WTC11 (cell line): ENCODE measurements at places on chromosomes 11 and 22. TPM values are rescaled to one million over a fixed set of nuclear protein-coding genes. Genes with fewer than 3 reads are reported as not detected.

DNA sequence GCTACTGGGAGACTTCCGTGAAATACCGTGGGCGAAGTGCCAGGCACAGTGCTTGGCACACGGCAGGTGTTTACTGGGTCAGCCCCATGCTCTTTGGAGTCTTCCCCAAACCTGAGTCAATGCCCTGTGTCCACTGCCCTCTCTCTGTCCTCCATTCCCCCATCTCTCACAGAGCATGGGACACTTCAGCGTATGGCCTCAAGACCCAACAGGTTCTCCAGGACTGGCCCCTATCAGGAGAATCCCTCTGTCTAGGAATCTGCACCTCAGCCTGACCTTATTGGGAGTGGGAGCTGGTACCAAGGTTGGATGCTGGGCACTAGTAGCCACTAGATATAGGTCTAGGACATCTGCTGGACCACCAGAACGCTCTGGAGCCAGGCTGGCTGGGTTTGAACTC lies 67.2 kb upstream of the LMO1 start:
- H3K36me3 ChIP-seq: no peaks in the 10 kb centered on the region
- H3K4me1 ChIP-seq: peaks cover 34% of the 10 kb centered on the region
- no peak for DNase-seq
- no peak overlapping the region for H3K4me3 ChIP-seq
- H3K27ac ChIP-seq: no peak overlapping the region

DNA sequence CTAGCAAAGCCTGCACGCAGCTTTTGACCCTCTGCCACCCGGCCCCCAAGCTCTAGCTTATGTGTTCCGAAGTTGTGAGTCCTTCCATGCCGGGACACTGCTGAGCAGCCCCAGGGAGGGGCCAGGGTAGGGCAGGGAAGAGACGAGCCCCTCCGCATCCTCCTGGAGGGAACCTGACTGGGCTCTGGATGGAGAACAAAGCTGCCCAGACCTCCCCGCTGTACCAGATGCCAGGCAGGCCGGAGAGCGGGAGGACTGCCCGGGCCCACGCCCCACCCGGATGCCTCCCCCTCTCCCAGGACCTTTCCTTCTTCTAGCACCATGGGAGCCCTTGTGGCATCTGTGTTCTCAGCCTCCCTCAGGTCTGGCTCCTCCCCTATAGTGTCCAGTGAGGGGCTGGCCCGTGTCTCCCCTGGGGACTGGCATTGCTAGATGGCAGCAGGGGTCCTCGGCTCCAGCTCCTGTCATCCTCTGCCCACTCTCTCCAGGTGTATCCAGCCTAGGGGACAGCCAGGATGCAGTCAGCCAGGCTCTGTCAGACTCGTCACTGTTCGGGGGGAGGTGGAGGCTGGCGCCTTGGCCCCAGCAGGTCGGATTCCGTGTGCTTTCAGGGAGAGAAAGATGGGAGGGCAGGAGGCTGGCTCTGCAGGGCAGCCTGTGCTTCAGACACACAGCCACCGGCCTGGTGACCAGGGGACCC lies 46.1 kb downstream of the ALX4 start:
- H3K27ac ChIP-seq: no peak overlapping the region
- no peak for DNase-seq
- H3K4me3 ChIP-seq: no peak overlapping the region

- peaks cover 49% of the 10 kb centered on the region for H3K4me1 ChIP-seq
- peaks cover 16% of the 10 kb centered on the region for H3K27me3 ChIP-seq
- H3K36me3 ChIP-seq: no peaks in the 10 kb centered on the region
- no peak overlapping the region for H3K4me3 ChIP-seq
Observed at GRCh38 chr22:48376428-48376827, 1451.2 kb downstream of the BRD1 start.

GRCh38 chr11:105468154-105468553 lies 141.7 kb upstream of the GRIA4 start:
- DNase-seq: no peak
- no peaks in the 10 kb centered on the region for H3K27me3 ChIP-seq
- no peak overlapping the region for H3K4me3 ChIP-seq
- H3K27ac ChIP-seq: no peak overlapping the region

- DNase-seq: no peak
- H3K27ac ChIP-seq: no peak overlapping the region
- H3K27me3 ChIP-seq: no peaks in the 10 kb centered on the region
- H3K4me1 ChIP-seq: no peaks in the 10 kb centered on the region
- H3K4me3 ChIP-seq: no peak overlapping the region
Observed at GRCh38 chr22:30044369-30044768, 35.9 kb upstream of the HORMAD2 start.

- H3K4me3 ChIP-seq: no peak overlapping the region
- no peak for DNase-seq
- no peaks in the 10 kb centered on the region for H3K27me3 ChIP-seq
- H3K4me1 ChIP-seq: peaks cover 16% of the 10 kb centered on the region
Observed at GRCh38 chr11:77806415-77806814, 14.1 kb downstream of the RSF1 start.

DNA sequence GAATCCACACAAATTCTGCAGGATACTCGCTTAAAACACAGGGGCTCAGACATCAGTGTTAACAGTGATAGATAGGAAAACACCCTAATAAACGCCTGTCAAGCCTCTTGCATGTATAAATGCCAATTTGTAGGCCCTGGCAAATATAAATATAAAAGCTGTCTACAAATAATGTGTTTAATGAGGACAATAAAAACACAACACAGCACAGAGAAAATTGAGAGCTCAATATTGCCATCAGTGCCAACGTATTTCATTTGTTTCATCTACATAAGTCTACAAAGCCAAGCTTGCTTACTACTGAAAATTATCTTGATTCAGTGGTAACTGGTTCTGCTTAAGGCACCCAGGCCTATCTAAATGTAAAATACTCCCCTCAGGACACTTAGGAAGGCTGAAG lies 1387.0 kb upstream of the TENM4 start:
- no peak overlapping the region for H3K27ac ChIP-seq
- DNase-seq: no peak
- 0 out of 2 replicates have a peak, but pooled peaks cover 3% of the 10 kb centered on the region for H3K4me1 ChIP-seq
- no peaks in the 10 kb centered on the region for H3K27me3 ChIP-seq
- H3K36me3 ChIP-seq: no peaks in the 10 kb centered on the region
- no peak overlapping the region for H3K4me3 ChIP-seq

DNA sequence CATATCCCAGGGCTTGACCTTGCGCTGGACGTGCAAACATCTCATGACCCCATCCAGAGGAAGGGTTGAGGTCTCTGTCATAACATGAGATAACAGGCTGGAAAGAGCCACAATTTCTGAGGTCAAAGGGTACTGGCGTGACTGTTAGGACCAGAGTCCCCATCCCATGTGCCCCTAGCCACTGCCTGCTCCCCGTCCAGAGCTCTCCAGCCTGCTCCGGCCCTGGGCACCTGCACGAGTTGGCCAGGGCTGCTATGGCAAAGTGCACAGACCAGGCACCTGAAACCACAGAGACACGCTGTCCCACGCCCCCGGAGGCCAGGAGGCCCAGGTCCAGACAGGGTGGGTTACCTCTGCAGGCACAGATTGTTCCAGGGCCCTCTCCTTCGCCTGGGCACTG lies 58.9 kb downstream of the SHANK2 start:
- peaks cover 18% of the 10 kb centered on the region for H3K4me1 ChIP-seq
- no peak overlapping the region for H3K4me3 ChIP-seq
- no peaks in the 10 kb centered on the region for H3K27me3 ChIP-seq
- H3K36me3 ChIP-seq: peaks cover 9% of the 10 kb centered on the region; the same call in 1 of the 2 replicates
- DNase-seq: no peak
- H3K27ac ChIP-seq: no peak overlapping the region

DNA sequence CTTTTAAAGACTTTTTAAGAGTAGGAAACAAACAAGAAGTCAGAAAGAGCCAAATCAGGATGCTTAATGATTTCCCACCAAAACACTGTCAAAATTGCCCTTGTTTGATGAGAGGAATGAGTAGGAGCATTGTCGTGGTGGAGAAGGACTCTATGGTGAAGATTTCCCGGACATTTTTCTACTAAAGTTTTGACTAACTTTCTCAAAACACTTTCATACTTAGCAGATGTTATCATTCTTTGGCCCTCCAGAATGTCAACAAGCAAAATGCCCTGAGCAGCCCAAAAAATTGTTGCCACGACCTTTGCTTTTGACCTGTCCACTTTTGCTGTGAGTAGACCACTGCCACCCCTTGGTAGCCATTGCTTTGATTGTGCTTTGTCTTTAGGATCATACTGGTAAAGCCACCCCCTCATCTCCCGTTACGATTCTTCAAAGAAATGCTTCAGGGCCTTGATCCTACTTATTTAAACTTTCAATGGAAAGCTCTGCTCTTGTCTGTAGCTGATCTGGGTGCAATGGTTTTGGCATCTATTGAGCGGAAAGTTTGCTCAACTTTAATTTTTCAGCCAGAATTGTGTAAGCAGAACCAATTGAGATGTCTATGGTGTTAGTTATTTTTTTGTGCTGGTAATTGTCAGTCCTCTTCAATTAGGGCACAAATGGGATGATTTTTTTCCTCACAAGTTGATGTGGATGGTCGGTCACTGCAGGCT lies 67.2 kb downstream of the ADM start:
- DNase-seq: no peak
- H3K4me1 ChIP-seq: peaks cover 3% of the 10 kb centered on the region; the same call in 1 of the 2 replicates
- no peak overlapping the region for H3K27ac ChIP-seq
- no peaks in the 10 kb centered on the region; the same call in 1 of the 2 replicates for H3K27me3 ChIP-seq

DNA sequence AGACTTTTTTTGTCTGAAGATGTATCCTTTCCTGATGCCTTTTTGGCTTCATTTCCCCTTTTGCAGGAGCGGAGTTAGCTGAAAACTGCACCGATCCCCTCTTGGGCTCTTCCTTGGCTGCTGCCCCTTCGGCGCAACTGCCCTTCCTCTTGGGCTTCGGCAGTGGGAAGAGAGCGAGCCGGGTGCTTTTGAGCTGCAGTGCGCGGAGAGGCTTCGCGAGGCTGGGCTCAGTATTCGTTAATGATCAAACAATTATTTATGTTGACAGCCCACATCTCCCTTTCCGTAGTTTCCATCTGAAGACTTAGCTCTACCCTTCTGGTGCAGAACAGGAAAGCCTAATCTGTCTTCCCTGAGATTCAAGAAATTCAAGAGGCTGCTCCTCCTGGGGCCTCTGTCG lies 170.8 kb downstream of the CSNK2A3 start:
- H3K4me1 ChIP-seq: peaks cover 2% of the 10 kb centered on the region; the same call in 1 of the 2 replicates
- no peak for DNase-seq
- H3K4me3 ChIP-seq: no peak overlapping the region
- H3K27ac ChIP-seq: no peak overlapping the region

- no peak overlapping the region for H3K4me3 ChIP-seq
- no peaks in the 10 kb centered on the region for H3K36me3 ChIP-seq
- peaks cover 38% of the 10 kb centered on the region for H3K27me3 ChIP-seq
Observed at GRCh38 chr11:123650901-123651300, 3.5 kb downstream of the SCN3B start.

DNA sequence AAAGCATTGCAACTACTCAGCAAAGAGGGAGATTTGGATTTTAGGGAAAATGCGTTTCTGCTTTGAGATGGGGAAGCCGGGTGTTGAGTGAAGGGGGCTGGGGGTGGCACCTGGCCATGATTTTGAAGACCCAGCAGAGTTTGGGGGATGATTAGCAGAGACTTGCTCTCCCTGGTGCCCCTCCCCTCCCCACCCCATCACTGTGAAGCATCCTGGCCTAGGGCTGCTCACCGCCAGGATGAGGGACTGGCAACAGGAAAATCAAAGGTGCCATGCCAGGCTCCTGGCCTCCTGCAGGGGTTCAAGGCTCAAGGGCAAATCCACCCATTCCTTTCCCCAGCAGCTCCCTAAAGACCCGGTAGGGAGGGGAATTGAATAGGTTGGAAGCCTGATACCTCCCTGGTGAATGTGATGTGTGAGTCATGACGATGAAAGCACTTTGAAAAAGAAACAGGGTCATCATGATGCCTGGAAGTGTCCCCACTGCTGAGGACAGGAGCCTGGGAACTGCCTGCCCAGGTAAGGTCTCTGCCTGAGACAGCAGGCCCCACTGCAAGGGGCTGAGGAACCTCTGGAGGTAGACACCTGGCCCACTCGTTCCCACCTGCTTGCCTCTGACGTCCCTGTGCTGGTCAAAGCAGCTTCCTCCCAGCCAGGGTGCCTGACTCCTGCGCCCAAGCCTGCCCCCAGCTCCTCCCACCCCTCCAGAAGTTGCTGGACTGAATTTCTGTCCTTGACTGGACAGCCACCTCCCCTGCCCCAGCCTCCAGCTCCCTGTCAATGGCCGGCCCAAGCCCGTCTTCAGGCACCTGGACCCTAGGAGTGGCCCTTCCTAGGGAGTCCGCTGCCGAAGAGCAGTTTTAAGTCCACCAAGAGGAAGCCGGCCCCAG lies 1.7 kb downstream of the CHST1 start:
- no peaks in the 10 kb centered on the region for H3K36me3 ChIP-seq
- peaks cover 57% of the 10 kb centered on the region for H3K27me3 ChIP-seq
- DNase-seq: no peak
- H3K4me3 ChIP-seq: peak overlapping the region; percentile 50
- H3K4me1 ChIP-seq: peaks cover 36% of the 10 kb centered on the region

GRCh38 chr11:67616431-67617242 lies 9.9 kb downstream of the NDUFV1 start:
- H3K27ac ChIP-seq: no peak overlapping the region
- peaks cover 7% of the 10 kb centered on the region for H3K36me3 ChIP-seq
- no peak for DNase-seq
- H3K4me3 ChIP-seq: peak overlapping the region; percentile 25
- H3K4me1 ChIP-seq: peaks cover 47% of the 10 kb centered on the region

- peak overlapping the region; percentile 86 for H3K27ac ChIP-seq
- H3K27me3 ChIP-seq: no peaks in the 10 kb centered on the region
- no peak overlapping the region for H3K4me3 ChIP-seq
- no peaks in the 10 kb centered on the region for H3K36me3 ChIP-seq
Observed at GRCh38 chr22:23215294-23216241, 35.3 kb downstream of the BCR start.

- DNase-seq: peak; percentile 33
- H3K27ac ChIP-seq: no peak overlapping the region
- no peaks in the 10 kb centered on the region; the same call in 1 of the 2 replicates for H3K27me3 ChIP-seq
- peaks cover 15% of the 10 kb centered on the region for H3K36me3 ChIP-seq
Observed at GRCh38 chr11:126969865-126970479, 30.6 kb downstream of the KIRREL3 start.

The KCNJ1 gene
- 0.07 to 0.24 TPM (median 0.16 TPM) in 3 replicates for total RNA-seq

The L3MBTL2 gene
- 25.2 to 28.0 TPM (median 25.6 TPM) in 3 replicates for total RNA-seq

The TMEM191C gene
- 4.8 to 6.4 TPM (median 5.2 TPM) in 3 replicates for total RNA-seq

The ZMAT5 gene
- total RNA-seq: 13.4 to 17.3 TPM (median 17.2 TPM) in 3 replicates

The TESMIN gene
- total RNA-seq: 78.8 to 91.9 TPM (median 85.6 TPM) in 3 replicates

The SYNGR1 gene
- 26.5 to 35.3 TPM (median 28.7 TPM) in 3 replicates for total RNA-seq
